ENCODE measurements at places on chromosomes 12 and 14. TPM values are rescaled to one million over a fixed set of nuclear protein-coding genes. Genes with fewer than 3 reads are reported as not detected.

Gene SLCO1B3
- total RNA-seq = not detected

DNA sequence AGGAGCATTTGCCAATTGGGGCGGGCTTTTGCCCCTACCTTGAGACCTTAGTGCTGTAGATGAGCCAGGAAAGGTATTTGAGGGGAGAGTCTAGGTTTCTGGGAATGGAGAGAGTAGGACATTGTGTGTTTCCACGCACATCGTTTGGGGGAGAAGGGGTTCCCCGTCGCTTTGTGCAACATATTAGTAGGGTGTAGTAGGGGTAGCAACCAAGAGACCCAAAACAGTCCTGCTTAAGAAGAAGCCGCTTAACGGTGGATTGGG, 694 bp upstream of the PTGES3 start:
- H3K27me3 ChIP-seq = no peaks in the 10 kb centered on the region
- H3K4me1 ChIP-seq = peaks cover 11% of the 10 kb centered on the region
- H3K4me3 ChIP-seq = peak overlapping the region; percentile 96
- H3K27ac ChIP-seq = peak overlapping the region; percentile 98
- no peak for DNase-seq

DNA sequence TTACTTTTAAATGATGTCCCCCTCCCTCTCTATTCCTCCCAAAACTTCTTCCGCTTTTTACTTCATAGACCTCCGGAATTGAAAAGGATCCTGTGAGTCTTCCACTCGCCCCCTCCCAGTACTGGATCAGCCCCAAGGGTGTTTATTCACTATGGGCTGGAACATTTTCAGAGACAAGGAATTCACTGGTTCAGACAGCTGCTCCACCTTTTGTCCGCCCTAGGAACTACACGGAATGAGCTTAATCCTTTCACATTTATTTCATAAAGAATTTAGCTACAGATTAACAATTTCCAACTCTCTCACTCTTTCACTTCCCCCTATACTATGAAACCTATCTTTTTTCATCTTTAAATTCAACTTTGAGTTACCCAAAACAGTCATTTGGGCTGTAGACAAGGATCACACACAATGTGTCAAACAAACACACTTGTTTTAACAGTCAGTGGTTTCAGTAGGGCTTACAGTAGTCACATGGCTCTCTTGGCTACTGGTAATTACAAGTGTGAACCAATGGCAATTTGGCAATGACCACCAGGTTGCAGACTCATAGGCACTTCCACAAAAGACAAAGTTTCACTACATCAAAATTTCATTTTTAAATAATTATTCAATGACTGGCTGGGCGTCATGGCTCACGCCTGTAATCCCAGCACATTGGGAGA, 20.6 kb downstream of the CNIH1 start:
- no peaks in the 10 kb centered on the region for H3K27me3 ChIP-seq
- H3K27ac ChIP-seq = no peak overlapping the region
- peak; percentile 15 for DNase-seq

- H3K27ac ChIP-seq = no peak overlapping the region
- peaks cover 9% of the 10 kb centered on the region for H3K27me3 ChIP-seq
Observed at GRCh38 chr14:59098377-59098776, 90.1 kb upstream of the DAAM1 start.

DNA sequence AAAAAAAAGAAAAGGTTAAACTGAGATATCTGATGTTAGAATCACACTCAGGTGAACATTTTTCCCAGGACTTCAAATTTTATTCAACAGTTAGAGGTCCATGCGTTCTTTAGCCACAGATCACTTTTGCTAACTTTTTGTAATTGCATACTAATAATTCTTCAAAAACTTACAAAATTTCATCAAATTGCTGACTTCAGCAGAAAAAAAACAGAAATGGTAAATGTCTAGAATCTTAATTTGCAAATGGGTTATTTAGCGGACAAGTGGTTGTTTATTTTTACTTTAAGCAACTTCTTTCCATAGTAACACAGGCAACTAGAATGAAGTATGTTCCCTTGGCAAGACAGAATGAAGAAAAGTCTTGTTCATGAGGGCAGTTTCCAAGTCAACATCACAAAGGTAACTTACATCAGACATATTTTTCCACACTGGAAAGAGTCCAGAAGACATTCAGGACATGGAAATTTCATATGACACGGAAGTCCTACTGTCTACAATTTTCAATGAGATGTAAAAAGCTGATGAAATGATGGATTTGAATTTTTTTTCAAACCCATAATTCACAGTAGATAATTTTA, 62.5 kb upstream of the SOX5 start:
- DNase-seq = no peak
- no peaks in the 10 kb centered on the region for H3K36me3 ChIP-seq
- no peak overlapping the region for H3K4me3 ChIP-seq

DNA sequence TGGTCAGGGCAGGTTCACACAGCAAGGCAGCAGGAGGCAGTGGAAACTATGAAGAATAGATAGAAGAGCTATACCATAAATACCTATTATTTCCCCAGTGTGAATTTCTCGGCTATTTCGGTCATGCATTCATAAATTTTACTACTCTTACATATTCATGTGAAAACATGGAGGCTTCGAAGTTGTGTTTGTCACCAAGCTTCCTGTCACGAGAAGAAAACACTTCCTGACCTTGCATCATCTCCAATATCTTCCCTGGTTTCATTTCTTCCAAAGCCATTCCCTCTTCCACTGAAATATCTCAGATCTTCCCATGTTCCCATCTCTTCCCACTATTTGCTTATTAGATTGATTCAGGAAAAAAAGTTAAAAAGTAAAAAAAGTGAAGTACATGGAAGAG, 80.4 kb downstream of the CPNE8 start:
- no peaks in the 10 kb centered on the region for H3K4me1 ChIP-seq
- H3K27me3 ChIP-seq = no peaks in the 10 kb centered on the region
- no peak for DNase-seq

GRCh38 chr12:131975228-131975627, 25.5 kb downstream of the EP400 start:
- H3K4me1 ChIP-seq = peaks cover 11% of the 10 kb centered on the region
- peaks cover 5% of the 10 kb centered on the region for H3K36me3 ChIP-seq
- DNase-seq = no peak
- H3K4me3 ChIP-seq = no peak overlapping the region
- H3K27ac ChIP-seq = no peak overlapping the region

DNA sequence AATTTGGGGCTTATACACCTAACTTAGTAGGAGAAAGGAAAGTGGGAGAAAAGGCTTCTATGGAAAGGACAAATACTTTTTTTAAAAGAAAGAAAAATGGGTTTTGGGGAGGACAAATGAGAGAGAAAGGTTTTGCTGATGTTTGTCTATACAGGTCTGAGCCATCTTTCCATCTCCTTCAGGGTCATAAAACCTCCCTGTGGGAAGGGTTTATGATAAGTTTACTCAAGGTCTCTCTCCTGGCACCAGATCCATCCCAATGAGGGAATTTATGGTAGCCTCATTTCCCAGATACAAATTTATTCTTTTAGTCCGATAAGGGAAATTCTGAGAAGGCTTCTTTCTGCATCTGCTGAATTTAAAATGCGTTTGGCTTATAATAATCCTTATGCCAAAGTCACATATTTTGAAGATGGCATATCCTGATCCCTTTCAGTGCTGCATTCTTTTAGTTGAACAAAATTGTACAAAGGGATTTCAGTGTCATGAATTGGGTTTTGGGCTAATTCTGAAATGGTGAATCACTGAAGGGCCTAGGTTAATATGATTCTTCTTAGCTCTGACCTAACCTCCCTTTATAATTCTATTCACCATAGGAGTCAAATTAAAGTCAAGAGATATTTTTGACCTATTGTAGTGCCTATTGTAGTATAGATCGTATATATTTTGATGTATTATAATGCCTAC, 173.5 kb upstream of the DYRK2 start:
- H3K27me3 ChIP-seq = no peaks in the 10 kb centered on the region
- peaks cover 5% of the 10 kb centered on the region for H3K4me1 ChIP-seq
- no peak overlapping the region for H3K27ac ChIP-seq
- no peak for DNase-seq

- DNase-seq = peak; percentile 42
- no peaks in the 10 kb centered on the region for H3K36me3 ChIP-seq
- H3K4me3 ChIP-seq = no peak overlapping the region
- H3K4me1 ChIP-seq = peaks cover 28% of the 10 kb centered on the region
Observed at GRCh38 chr12:26297396-26298070, 102.2 kb downstream of the SSPN start.

DNA sequence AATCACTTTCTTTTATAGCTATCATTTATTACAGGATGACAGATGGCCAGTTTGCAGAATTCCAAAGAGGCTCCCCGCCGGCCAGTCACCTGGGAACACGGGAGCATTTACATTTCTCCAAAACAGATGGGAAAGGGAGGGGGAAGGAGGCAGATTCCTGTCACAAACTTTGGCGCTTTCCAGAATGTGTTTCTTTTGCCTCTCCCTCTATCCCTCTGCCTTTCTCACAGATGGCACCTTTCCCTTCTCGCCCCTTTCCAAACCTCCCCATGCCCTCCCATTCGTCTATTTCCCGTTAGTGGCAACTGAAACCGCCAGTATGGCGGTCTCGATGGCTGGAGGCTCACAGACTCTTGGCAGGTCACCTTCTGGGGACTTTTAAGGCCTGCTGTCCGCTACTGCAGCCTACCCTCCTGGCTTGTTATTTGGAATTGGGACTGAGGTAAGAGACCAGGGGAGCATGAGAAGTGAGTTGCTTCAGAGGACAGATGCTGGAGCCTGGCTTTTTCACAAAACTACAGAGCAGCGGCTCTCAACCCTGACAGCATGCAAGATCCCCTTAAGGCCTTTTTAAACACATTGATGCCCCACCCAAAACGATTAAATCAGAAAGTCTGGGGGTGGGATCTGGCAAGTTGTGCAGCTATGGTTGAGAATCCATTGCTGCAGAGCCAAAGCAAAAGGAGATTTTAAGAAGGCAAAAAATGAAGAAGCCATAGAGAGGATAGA, 161.5 kb upstream of the VASH1 start:
- H3K27ac ChIP-seq = no peak overlapping the region
- no peak overlapping the region for H3K4me3 ChIP-seq
- DNase-seq = no peak
- H3K27me3 ChIP-seq = peaks cover 3% of the 10 kb centered on the region
- no peaks in the 10 kb centered on the region for H3K4me1 ChIP-seq

GRCh38 chr14:38209572-38210557, 2.2 kb downstream of the SSTR1 start:
- H3K4me1 ChIP-seq = peaks cover 23% of the 10 kb centered on the region
- H3K4me3 ChIP-seq = no peak overlapping the region
- peak; percentile 10 for DNase-seq
- no peaks in the 10 kb centered on the region for H3K36me3 ChIP-seq

Gene MTHFD1
- total RNA-seq = 237 TPM

DNA sequence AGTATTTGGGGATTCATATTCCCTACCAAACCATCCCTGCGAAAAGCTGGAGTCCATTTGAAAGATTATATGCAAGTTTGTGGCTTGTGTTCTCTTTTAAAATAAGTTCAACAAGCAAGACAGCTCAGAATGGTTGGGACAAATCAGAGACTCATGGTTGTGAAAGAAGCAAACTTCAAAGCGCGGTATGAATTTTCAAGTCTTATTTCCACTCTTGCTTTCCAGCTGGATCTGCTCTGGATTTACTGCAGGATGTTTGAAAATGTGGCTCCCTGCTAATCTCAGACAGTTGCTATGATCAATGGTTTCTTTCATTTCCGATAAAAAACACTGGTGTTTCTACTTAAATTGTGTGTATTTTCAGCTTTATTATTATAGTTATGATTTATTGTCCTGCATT, 477.5 kb downstream of the RAD51B start:
- peaks cover 30% of the 10 kb centered on the region for H3K4me1 ChIP-seq
- no peak for DNase-seq
- no peak overlapping the region for H3K4me3 ChIP-seq
- peaks cover 12% of the 10 kb centered on the region for H3K36me3 ChIP-seq

DNA sequence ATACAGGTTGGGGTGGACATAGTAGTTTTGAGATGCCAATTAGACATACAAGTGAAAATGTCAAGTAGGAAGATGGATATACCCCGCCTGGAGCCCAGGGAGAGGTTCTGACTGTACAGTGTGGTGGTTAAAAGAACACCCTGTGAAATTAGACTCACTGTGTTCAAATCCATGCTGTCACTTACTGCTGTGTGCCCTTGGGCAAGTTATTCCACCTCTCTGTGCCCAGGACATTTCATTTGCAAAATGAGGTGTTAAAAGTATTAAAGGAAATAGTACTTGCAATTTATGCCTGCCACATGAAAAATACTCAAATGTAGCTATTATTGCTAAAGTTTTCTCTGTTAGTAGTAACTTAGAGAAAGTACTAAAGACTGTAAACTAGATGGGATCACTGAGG, 18.5 kb downstream of the GALNT4 start:
- no peak for DNase-seq
- H3K27me3 ChIP-seq = no peaks in the 10 kb centered on the region
- peaks cover 16% of the 10 kb centered on the region for H3K36me3 ChIP-seq
- no peak overlapping the region for H3K27ac ChIP-seq
- H3K4me1 ChIP-seq = peaks cover 11% of the 10 kb centered on the region

Gene PTPRO
- total RNA-seq = 0.63 TPM

DNA sequence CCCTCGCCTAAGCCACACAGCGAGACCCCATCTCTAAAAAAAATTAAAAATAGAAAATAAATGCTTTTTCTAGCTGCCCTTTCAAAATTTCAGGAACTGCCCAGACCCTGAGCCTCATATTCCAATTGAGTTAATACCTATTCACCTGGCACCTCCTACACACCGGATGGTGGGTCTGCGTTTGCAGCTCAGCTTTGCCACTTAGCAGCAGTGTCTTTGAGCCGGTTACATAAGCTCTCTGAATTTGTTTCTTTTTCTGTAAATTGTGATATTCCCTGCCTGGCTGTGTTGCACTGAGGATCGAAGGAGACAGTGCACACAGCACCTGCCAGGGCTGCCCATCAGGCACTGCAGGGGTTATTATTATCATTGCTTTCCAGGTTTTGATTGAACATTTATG, 125.6 kb downstream of the EML1 start:
- H3K36me3 ChIP-seq = no peaks in the 10 kb centered on the region
- H3K4me1 ChIP-seq = no peaks in the 10 kb centered on the region
- H3K4me3 ChIP-seq = no peak overlapping the region

Gene ANKRD9
- 15.0 TPM for total RNA-seq

Gene C1QL4
- total RNA-seq = not detected

DNA sequence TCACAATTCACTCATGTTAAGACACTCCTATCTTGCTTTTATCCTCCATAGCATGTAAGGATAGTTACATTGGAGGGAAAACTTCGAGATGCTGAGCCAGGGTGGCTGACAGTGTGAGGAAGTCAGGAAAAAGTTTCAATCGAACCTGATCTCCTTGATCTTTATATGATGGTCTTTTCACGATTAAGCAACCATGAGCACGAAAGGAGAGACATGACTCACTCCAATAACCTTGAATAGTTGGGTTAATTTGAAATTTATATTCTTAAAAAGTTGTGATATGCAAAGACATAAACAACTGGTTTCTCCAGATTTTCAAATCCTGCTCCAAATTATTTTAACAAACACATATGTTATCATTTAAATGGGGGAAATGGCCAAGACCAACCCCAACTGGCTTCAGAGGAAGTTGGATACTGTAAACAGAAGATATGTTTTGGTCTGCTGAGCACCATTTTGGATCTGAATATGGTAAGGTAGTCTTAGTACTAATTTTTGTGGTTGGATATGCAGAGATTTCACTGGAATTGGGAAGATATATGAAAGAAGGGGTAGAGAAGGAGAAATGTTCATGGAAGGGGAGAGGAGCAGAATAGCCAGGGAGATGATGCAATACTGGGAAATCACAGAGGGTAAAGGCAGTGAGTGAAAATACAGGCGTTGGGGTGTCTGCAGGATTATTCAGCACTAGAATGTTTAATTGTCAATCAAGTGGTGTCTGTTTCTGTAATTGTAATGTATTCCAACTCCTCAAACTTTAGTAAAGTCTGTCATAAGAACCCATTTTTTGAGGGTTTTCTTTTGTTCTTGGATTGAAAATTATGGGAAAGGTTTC, 185.2 kb upstream of the SLC38A2 start:
- H3K4me3 ChIP-seq = no peak overlapping the region
- H3K27me3 ChIP-seq = no peaks in the 10 kb centered on the region
- H3K36me3 ChIP-seq = peaks cover 6% of the 10 kb centered on the region
- H3K4me1 ChIP-seq = peaks cover 31% of the 10 kb centered on the region
- H3K27ac ChIP-seq = peak overlapping the region; percentile 7

All from activated CD8-positive, alpha-beta T cell treated with anti-CD3 and anti-CD28 coated beads for 36 hours (primary cell).